Hematopoietic multipotent progenitor cell treated with erythropoietin and hydrocortisone succinate and interleukin-3 and kit ligand, for 4 days (in vitro differentiated cells): ENCODE measurements at places on chromosomes 3 and 15.
A peak's percentile ranks its signal among the peaks of the same experiment; 100 is the strongest.

DNA sequence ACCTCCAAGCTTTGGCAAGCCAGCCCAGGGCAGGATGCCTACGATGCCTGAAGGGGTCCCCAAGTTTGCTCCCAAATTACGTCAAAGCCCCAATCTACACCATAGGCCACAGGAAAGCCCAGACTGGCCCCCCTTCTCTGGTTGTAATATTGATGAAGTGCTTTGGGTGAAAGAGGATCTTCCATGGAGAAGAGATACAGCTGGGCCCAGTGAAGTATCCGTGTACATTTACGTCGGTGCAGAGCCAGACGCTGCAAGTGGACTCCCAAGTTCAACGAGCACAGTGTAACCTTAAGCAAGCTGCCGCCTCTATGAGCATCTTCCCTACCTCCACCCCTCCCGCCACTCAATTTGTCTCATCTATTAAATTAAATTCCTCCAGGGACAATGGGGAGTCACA lies 100.1 kb upstream of the TPM1 start:
- DNase-seq = no peak

DNA sequence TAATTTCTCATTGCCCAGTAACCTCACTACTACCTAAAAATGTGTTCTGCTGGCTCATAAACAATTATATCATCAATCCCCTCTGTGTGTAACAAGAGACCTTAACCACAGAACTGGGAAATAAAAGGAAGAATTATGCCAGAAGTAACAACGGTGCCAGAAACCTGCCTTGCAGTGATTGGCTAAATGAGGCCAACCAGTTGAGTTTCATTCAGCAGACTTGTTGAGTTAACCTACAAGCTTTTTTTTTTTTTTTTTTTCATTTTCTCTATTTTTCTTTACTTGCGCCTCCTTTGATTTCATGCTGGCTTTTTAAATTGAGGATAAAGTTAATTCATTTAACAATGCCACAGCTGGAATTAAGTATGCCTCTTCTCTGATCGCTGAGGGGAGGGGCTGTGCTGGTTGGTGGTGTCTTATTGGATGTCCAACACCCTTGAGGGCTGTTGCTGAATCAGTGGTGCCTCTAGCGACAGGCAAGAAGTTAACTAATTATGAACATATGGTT lies 30.0 kb upstream of the GMNC start:
- DNase-seq = no peak

- DNase-seq = peak; percentile 57
Measured at GRCh38 chr3:45187694-45188141, 38.4 kb downstream of the TMEM158 start.

GRCh38 chr3:34859746-34860145 lies 779.6 kb upstream of the ARPP21 start:
- no peak for DNase-seq

DNA sequence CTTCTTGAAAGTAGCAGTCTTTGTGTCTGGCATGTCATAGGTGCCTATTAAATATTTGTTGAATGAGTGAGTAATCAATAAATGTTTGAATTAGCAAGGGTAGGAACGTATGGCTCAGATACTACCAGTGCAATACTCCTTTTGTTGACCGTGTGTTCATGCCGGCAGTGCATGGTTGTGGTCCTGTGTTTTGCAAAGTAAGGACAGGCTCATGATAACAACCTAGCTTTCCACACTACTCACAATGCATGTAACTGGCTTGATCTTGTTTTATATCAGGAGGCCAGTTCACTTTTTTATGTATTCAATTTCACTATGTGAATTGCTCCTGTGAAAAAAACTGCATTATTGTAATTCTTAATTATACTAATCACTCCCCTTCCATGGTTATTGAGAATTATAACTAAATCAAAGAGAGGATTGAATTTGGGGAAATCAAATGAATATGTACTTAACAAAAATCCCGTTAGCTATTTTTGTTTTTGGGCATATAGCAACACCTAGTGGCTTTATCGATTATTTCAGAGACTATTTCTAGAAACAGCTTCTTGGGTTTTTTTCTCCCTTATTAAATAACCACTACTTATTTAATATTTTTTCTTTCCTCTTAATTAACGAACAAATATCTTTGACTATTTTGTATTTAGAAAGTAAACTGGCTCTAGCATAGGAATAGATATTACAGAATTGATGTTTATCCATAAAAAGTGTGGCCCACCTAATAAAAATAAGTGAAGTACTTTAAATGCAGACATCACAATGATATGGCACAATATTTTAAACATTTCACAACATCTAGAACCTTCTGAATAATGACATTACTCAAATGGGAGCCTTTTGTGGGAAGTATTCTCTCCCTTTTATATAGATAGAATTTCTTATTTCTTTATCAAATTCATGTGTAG lies 218.5 kb downstream of the BBX start:
- DNase-seq = peak; percentile 66

DNA sequence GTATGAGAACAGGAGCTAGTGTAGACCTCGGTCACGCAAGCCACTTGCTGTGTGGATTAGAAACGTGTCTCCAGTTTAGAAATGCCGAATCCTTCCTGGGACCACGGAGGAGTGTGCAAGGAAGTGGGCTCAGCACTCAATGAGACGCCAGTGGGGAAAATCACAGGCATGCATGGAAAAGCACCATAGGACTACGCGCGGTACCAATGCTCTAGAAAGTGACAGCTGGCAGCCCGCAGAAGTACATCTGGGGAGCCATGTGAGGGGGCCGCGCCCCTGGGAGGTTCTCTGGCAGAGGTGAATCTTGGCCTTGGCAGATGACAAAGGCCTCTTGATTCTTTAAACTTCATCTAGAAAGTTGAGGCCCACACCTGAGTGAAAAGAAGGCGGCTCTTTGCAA lies 99.3 kb downstream of the LRRK1 start:
- no peak for DNase-seq

DNA sequence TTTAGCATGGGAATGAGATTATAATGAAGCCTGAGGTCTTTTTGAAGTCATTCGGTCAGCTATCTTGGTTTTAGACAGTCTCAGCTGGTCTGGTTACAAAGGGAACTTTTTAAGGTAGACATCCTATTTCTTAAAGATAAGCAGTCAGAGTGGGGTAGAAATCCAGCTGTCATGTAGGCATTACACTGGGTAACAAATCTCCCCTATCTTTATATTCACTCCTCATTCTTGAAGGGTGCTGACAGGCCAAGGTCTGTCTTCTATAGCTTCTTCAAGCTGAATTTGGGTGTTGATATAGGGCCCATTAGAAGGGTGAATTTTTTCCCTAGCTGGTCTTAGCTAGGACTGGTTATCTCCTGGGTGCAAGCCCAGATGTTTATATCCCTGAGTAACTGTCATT lies 21.2 kb upstream of the NDN start:
- no peak for DNase-seq

- DNase-seq = no peak
Measured at GRCh38 chr3:64748244-64748904, 60.6 kb upstream of the ADAMTS9 start.

GRCh38 chr3:61239871-61240270 lies 11.4 kb downstream of the FHIT start:
- DNase-seq = no peak

- no peak for DNase-seq
Measured at GRCh38 chr15:82764740-82765139, 41.1 kb downstream of the FSD2 start.

DNA sequence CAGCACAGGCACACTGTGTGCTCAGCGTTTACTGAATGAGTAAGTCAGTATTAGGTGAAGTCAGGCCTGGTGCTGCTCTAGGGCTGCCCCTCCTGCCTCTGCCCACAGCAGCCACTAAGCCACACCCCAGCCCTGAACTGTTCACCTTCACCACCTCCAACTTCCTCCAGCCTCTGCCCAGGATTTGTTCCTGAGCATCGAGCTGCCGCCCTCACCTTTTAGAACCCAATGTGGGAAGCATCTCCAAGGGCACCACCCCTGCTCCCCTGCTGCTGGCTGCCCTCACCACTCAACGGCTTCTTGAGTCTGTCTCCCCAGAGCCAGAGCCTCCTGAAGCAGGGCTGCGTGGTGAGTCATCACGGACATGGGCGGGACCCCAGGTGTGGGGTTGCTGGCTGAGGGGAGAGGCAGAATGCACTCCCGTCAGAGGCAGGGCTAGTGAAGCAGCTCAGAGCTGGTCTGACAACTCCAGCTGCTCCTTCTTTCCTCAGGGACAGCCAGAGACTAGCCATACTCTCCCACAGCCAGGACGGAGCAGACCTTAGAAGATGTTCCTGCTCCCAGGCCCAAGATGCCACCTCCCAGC lies 5.8 kb downstream of the HYAL2 start:
- DNase-seq = no peak

- peak; percentile 67 for DNase-seq
Measured at GRCh38 chr3:153162513-153163392, 727 bp downstream of the RAP2B start.

GRCh38 chr3:25130724-25131520 lies 297.1 kb upstream of the RARB start:
- no peak for DNase-seq
